ENCODE measurements at places on chromosomes 1 and 21.

GRCh38 chr1:217469983-217470382, 160.9 kb downstream of the GPATCH2 start:
- DNase-seq = no peak

- DNase-seq = peak; percentile 22
These were observed 1.3 kb downstream of the NEK7 start for GRCh38 chr1:198157847-198158725.

GRCh38 chr1:174239541-174239940, 80.2 kb downstream of the RABGAP1L start:
- DNase-seq = no peak

DNA sequence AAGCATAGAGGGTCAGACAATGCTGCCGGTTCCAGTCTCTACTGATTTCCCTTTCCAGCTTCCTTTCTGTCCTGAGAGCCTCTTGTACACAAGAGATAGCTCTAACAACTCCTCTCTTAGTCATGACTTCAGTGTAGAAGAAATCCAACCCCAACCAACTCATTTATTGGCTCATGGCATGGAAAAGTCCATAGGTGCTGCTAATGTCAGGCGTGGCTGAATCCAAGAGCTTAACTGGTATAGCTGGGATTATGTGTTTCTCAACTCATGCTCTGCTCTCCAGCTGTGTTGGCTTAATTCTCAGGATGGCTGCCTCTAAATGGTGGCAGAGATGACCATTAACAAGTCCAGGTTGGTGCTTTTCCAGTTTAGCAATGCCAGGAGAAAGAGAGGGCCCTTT, 12.4 kb upstream of the THRAP3 start:
- no peak for DNase-seq

GRCh38 chr1:2360588-2361364, 30.6 kb downstream of the MORN1 start:
- no peak for DNase-seq

DNA sequence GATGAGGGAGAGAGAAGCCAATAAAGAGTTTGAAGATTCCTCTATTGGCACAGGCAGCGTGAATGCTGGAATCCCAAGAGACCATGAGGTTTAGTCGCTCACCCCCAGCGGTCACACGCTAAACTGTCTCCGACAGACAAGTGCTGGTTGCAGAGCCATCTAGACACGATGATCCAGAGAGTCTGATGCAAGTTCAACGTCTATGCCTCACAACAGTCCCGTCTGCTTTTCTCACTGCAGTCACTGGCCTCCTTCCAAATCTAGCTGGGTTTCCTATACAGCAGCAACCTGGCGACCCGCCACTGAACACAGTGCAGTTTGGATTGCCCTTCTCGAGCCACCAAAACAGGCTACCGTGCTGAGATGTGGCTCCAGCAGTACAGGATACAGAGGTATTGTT, 98.6 kb upstream of the KRTAP19-8 start:
- DNase-seq = no peak

GRCh38 chr1:225318706-225319575, 108.9 kb downstream of the LBR start:
- peak; percentile 57 for DNase-seq

- DNase-seq = no peak
These were observed 6.3 kb upstream of the RC3H1 start for GRCh38 chr1:174028495-174028894.

GRCh38 chr1:215833941-215834729, 267.0 kb downstream of the KCTD3 start:
- DNase-seq = no peak

GRCh38 chr1:23100074-23100748, 68.4 kb downstream of the LUZP1 start:
- no peak for DNase-seq

GRCh38 chr1:211912038-211912437, 81.5 kb upstream of the LPGAT1 start:
- no peak for DNase-seq

GRCh38 chr1:202149566-202149965, 5.0 kb upstream of the ARL8A start:
- DNase-seq = no peak

- no peak for DNase-seq
These were observed 3.1 kb downstream of the CHML start for GRCh38 chr1:241637046-241637590.

DNA sequence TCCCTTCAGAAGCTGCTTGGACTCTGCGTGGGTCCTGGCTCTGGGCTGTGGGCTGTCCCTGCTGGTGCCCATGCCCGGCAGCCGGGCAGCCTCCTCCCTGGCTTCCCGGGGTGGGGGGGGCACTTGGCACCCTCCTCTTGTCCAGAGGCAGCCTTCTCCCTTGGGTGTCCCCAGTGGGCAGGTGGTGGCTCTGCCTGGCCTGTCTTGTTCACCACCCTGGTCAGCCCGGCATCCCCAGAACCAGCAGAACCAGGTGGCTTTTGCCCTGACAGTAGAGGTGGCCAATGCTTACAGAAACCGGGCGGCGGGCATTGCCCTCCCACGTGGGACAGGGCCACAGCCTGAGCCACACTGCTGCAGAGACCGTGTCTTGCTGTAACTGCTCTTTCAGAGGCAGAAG, 38.0 kb downstream of the CFAP74 start:
- DNase-seq = no peak

All from NT2/D1 (cell line).